ENCODE measurements at places on chromosomes 1 and 21.

- DNase-seq, result no peak
These were observed 109.9 kb downstream of the GALNT2 start for GRCh38 chr1:230176871-230177411.

DNA sequence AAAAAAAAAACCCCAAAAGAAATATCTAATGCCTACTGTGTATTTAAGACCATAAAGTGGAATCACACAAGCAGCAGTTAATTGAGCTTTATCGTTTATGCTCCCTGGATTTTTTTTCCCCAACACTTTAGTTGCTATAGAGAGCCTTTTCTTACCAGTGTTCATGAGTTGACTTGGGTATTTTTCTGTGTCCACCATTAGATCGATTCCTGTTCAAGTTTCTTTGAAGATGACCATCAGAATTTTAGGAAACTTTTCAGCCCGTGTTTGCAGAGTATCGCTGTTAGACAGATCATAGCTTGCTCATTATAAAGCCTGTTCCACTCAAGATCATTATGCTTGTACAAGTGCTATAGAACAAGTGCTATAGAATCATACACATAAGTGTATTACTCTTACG is 1.5 kb downstream of the RALGPS2 start:
- DNase-seq, result no peak

GRCh38 chr1:86233403-86233802 is 76.8 kb upstream of the COL24A1 start:
- no peak for DNase-seq

GRCh38 chr1:247812637-247813036 is 11.3 kb downstream of the OR14A16 start:
- no peak for DNase-seq

DNA sequence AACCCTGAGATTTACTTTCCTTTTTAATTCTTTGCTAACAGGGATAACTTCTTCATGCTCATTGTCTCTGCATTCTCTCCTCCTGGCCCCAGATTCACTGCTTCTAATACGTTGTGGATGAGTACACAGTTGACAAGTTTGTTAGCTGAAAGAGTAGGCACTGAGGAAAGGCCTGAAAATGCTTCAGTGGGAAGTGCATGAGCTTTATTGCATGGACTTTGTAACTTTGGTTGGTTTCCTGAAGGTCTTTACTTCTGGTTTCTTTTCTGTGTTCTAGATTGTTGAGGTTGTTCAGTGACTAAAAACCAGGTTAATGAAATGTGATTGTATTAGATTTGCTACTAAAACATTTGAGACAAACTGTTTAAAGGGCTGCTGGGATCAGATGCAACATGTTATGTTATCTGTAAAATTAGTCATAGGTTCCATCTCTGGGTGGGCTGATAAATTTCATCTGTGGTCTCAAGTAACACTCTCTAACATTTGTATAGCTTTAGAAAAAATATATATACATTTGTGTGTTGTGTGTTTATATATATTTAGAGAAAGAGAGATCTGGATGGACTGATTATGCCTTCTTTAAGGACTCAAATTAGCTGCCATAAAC is 19.1 kb downstream of the LRIG2 start:
- no peak for DNase-seq

DNA sequence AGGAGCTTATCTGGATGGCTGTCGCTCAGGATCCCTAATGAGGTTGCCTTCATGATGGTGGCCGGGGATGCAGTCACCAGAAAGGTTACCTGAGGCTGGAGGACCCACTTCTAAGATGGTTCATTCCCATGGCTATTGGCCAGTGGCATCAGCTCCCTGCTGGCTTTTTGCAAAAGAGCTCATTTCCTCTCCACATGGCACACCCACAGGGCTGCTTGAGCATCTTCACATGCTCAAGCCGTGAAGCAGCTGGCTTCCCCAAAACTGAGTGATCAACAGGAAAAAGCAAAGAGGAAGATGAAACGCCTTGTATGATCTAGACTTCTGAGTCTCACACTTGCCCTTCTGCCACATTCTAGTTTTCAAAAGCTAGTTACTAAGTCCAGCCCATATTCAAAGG is 124.6 kb upstream of the CXADR start:
- no peak for DNase-seq

DNA sequence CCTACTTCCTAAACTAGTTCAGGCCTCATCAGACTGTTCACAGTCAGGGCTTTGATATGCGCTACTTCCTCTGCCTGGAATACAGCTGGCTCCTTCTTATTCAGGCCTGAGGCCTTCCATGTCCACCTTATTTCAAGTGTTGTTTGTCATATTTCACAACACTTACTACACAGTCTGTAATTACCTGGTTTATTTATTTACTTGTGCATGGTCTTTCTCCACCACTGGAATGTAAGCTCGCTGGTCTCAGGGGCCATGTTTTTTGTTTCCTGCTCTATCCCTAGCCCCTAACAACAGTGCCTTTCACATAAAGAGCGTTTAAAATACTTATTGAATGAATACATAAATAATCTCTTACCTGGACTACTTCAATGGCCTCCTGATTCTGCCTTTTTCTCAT is 4.6 kb upstream of the SRSF4 start:
- DNase-seq, result no peak

DNA sequence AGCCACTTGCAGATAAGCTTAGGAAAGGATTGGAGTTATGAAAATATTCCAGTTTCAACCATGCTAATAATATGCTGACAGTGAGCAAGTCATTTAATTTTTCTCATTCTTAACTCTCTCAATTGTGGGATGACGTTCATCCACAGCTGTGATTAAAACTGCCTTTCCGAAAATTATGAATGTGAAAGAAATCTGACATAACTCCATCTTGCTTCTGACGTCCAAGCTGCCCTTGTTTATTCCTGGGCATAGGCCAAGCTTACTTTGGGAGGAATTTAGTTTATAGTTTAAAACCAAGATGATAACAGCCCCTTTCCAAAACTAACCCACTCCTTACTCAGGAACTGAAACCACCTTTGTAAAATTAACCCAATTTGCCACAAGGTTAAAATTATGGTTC is 11.0 kb upstream of the RGS18 start:
- DNase-seq, result no peak

DNA sequence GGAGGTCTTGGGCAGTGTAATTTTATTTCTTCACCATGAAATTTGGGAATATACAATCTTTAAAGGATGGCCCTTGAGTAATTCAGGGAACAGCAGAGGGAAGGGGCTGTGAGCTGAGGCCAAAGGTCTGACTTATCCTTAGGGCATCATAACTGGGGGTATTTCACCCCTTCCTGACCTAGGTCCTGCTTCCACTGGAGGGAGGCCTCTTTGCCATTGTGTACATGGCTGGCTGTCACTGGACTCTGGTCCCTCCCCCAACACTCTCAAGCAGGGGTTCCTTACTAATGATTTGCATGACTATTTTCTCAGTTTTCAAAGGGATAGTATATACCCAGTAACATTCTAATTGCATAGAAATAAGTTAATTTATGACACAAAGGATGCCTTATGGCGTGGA is 7.2 kb upstream of the PSRC1 start:
- DNase-seq, result no peak

DNA sequence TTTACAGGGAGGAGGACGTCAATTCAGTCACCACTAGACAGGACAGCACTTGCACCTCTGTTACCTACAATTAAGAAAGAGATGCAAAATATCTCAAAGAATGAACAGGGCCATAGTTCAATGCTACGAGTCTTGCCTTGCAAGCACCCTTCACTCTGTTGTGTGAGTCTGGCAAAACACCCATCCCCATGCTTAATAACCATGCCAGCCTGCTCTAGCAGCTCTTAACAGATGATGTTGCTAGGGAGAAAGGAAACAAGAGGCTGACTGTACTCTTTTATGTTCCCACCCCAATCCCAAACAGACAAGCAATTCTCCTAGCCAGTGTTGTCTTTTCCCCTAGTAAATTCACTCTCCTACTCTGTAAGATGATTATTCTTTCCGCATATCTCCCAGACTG is 5.3 kb downstream of the CBR1 start:
- DNase-seq, result no peak

DNA sequence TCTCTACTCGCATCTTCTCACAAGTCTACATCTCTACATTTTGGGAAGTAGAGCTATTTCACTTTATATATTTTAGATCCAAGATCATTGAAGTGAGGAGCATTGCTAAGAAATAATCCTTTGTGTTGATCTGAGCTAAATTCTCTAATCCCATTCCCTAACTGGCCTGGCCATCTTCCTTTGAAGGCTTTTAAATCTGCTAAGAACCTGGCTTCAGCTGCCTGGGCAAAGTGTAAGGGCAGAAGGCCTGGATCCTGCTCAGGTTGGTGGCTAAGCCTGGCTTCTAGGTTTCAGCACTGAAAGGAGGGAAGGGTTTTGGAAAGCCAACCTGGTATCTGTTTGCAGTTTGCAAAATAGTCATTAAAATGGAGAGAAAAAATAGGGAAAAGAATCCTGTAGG is 167.6 kb downstream of the BRINP2 start:
- DNase-seq, result no peak

DNA sequence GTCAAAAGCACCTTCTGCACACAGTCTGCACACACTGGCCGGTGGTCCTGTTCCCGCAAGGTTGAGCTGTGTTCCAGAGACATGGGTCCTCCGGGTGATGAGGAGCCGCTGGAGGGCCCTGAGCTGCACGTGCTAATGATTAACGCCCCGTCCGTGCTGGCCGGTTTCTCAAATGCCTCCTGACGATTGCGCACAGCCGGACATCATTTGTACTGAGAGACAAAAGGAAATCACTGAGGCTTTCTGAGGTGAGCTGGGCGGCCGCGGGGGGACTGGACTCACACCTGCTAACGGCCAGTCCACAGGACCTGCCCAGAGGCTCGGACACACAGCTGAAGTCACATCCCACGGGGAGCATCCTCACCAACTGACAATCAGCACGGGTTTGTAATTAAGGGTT is 29.2 kb downstream of the POFUT2 start:
- no peak for DNase-seq

DNA sequence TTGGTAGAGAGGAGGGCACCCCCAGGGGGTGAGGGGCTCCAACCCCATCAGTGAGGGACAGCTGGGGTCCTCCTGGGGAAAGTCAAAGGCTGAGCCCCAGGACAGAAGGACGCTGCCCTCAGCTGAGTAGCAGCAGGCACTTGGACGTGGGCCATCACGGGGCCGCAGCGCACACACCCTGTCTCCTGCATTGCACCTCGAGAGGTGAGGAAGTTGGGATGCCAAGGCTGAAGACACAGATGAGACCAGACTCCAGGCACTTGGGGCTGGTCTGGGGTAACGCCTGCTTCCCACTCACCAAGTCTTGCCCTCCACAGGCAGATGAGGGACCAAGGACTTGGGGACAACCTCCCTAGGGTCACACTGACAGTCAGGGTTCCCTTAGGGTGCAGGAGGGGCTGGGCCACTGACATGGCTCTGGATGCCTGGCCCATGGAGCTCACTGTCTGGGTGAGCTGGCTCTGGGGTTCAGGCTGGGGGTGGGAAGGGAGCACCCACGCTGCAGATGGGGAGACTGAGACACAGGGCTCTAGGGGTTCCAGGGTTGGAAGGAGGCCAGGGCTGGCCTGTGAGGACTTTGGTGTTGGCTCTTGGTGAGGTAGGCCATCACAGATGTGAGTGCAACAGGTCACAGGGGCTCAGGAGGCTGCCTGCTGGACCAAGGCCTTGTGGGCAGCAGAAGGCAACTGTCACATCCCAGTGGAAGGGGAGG is 16.6 kb upstream of the ZNF678 start:
- DNase-seq, result no peak

GRCh38 chr1:234722904-234723720 is 113.1 kb upstream of the IRF2BP2 start:
- peak; percentile 71 for DNase-seq

- DNase-seq, result no peak
These were observed 69.9 kb downstream of the NAV1 start for GRCh38 chr1:201608635-201609395.

DNA sequence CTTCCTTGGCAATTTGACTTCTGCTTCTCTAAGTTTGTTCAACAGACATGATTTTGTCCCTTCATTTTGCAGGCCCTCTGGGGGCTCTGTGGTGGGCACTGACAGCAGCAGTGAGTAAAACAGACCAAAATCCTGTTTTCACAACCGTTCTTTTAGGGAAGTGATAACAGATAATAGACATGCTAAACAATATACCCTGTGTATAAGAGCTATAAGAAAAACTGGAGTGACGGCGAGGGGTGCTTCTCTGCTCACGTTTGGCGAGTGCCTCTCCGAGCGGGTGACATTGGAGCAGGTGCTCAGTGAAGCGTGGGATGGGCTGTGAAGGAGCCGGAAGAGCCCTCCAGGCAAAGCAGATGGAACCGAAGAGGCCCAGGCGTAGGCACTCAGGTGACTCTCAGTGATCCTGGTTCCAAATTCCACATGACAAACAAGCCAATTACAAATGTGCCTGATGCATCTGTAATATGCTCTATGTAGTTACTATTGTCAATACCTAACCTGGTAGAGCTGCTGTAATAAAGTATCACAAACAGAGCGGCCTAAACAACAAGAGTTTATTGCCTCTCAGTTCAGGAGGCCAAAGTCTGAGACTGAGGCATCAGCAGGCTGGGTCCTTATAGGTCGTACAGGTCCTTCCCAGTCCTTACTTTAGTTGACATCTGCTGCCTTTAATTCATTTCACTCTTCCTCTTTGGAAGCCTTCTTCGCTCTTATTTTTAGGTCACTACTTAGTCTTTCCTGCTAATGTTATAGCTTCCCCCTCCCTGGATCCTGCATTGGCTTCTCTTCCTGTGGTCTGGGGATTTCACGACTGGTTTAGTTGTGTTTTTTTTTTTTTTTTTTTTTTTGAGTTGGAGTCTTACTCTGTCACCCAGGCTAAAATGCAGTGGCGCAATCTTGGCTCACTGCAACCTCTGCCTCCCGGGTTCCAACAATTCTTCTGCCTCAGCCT is 20.1 kb downstream of the OR2B11 start:
- no peak for DNase-seq

DNA sequence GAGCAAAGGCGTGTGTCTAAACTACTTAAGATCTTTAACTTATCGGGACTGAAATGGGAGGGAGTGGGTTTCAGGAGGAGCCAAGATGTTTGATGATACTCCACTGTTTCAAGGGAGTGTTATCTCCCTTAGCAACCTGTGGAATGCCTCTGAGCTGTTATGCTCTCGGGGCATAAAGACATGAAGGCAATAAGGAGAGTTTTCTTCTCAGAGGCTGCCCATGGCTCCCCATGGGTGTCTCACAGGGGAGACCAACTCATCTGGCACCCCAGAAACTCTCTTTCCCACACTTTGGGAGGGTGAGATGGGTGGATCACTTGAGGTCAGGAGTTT is 130.0 kb downstream of the LIPI start:
- no peak for DNase-seq

- no peak for DNase-seq
These were observed 426.5 kb upstream of the BRINP3 start for GRCh38 chr1:190904091-190904695.

GRCh38 chr21:43012596-43012995 is 38.2 kb downstream of the PKNOX1 start:
- DNase-seq, result no peak

GRCh38 chr1:38778521-38778920 is 81.1 kb downstream of the RRAGC start:
- no peak for DNase-seq

DNA sequence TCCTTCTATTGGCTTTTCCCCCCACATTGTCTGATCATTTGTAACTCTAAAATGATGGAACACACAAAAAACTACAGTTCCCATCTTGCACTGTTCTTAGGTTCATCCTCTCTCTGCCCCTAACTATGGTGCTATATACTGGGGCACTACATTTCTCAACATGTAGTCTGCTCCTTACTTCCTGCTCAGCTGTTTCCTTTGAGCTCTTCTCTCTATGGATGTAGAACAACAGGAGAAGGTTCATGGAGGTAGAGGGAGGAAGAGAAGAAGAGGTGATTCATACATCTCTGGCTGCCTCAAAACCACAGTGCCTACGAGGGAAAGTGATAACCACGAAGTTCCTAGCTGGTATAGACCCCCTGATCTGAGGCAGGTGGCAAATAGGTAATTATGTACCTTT is 7.0 kb upstream of the C1orf146 start:
- no peak for DNase-seq
